ENCODE measurements at places on chromosomes 7 and 10. TPM values are rescaled to one million over a fixed set of nuclear protein-coding genes. Genes with fewer than 3 reads are reported as not detected.

DNA sequence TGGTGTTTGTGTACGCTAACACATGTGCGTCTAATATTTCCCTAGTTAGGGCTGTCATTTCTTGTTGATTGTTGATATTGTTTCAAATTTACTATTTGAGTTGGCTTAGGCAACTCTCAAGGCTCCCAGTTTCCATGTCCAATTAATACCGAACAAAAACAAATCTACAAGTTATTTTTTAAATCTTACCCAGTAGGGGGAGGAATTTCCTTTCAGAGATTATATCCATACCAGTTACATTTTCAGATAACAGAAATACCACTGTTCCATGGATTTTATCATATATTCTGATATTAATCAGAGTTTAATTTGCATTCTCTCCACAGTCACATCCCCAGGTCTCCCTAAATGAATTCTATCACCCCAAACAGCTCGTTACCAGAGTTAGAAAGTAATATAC, 7.2 kb upstream of the AKR1B10 start:
- DNase-seq, result no peak

DNA sequence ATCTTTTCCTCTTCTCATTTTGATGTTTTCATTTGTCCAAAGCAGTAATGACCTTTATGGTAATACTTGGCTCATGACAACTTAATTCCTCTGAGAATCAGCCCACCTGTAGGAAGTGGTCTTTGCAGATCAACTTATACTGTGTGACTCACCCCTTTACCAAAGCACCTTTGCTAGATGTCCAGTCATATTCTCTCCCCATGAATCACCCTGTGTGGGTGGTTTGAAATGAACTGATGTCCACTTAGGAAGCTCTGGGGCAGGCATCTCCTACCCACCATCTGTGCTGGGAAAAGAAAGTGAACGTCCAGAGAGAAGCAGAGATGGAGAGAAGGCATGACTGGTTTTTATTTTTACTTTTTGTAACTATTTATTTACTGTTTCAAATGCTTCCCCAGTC, 410.3 kb downstream of the KIF20B start:
- DNase-seq, result no peak

MPLKIP gene
- total RNA-seq, result 30.1 TPM

DNA sequence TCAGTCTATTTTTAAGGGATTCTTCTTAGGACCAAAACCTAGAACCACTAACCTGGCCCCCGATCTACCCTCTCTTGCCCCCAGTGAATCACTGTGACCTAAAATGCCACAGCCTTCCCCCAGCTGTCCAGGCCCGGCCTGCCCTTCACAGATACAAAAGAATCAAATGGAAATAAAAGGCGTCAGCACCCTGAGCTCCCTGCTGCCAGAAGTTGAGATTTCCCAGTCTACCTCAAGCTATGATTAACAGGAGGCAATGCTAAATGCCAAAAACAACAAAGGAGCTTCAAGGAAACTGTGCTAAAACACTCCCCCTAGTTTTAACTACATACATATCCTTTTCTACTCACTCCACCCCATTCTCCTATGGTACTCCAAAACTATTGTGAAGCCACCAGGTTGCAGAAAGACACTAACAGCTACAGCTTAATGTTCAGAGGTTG, 67.8 kb downstream of the GSAP start:
- DNase-seq, result no peak

DNA sequence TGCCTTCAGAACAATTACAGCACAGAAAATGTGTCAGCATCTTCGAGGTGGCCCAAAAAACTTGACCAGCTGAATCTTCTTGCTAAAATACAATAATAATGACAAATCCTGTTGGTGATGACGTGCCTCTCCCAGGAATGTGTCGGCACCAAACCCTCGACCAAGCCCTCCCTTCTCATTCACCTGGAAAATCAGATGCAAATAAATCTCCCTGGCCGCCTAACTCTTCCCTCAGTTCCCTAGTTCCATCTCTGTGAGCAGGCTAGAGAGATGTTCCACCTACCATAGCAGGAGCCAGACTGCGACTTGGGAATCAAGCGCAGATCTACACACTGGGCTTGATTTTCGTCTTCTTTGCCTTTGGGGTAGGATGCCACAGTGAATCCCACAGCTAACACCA, 4.1 kb downstream of the PRSS1 start:
- no peak for DNase-seq

LOXL4 gene
- total RNA-seq, result not detected

TNKS2 gene
- 31.7 TPM for total RNA-seq

PHYHIPL gene
- total RNA-seq, result not detected

GRCh38 chr7:37945336-37945735, 24.9 kb downstream of the EPDR1 start:
- no peak for DNase-seq

SPDYE2 gene
- 0.53 TPM for total RNA-seq

CDC14C gene
- not detected for total RNA-seq

- no peak for DNase-seq
Measured at GRCh38 chr10:83562381-83562780, 576.9 kb upstream of the GHITM start.

DNA sequence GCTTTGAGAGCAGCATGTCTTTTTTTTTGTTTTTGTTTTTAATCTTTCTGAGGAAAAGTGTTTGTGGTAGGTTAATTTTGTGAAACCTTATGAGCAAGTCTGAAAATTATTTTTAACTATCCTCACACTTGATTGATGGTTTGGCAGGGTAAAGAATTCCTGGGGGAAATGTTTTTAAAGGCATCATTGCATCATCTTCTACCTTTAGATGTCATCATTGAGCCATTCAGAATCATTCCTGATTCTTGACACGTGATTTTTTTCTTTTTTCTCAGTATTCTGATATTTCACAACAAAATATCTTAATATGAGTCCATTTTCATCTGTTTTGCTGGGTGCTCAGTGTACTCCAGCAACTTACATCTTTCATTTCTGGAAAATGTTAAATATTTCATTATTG, 28.3 kb downstream of the PALS2 start:
- no peak for DNase-seq

DNA sequence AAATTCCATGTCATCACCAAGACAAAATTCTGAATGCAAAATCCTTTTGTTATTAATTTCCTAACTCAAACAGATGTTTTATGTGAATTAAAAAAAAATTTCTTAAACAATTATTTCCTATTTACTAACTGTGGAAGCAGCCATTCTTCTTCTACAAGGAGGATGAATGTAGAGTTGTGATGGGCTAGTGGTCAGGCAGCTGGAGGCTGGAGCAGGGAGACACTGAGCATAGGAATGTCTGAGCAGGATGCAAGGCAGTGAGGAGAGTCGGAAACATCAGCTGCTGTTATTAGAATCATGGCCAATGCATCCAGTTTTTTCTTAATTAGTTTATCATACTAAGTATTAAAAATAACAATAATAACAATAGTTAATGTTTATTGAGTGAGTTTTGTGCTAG, 102.5 kb upstream of the LRRTM3 start:
- no peak for DNase-seq

GPR15LG gene
- total RNA-seq, result not detected

ZNF804B gene
- not detected for total RNA-seq

OAT gene
- total RNA-seq, result 33.4 TPM

DNA sequence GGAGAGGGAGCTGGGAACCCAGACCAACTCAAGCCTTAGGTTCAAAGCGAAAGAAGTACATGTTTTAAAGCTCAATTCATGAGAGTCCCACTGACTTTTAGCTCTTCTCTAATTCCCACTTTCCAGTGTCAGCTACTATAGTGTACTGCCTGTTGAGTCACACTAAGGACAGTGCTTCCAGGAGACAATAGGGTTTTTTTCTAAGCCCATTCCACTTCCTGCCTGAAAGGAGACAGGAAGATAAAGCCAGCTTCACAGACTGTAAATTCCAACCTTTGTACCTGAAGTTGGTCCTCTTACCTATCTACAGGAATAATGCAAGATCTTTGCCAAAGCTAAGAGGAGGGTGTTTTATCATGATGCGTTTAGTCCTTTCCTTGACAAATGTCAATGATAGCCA, 4.4 kb downstream of the MSRB2 start:
- no peak for DNase-seq

Measured in natural killer cell treated with Interleukin-12 subunit alpha and Interleukin-12 subunit beta and Interleukin-15 and Interleukin-18, amount 100 ng/mL, for 72 hours (primary cell).